ENCODE measurements at places on chromosomes 5 and 9.

DNA sequence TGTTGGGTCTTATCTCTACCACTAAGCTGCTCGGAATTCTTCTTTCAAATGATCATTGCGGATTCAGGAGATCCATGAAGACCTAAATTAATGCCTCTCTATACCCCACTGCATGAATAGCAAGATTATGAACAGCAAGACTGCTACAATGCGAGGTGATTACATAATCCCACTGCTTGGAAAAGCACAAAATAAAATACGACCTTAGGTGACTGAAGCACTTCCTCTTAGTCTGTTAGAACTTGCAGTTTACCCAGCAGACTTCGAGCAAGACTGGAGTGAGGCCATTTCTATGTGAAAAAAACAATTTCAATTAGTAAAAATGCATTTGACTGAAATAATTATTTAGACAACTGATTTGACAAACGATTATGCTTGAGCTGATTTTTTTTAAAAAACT is 59.8 kb downstream of the SH3RF2 start:
- DNase-seq, result no peak

DNA sequence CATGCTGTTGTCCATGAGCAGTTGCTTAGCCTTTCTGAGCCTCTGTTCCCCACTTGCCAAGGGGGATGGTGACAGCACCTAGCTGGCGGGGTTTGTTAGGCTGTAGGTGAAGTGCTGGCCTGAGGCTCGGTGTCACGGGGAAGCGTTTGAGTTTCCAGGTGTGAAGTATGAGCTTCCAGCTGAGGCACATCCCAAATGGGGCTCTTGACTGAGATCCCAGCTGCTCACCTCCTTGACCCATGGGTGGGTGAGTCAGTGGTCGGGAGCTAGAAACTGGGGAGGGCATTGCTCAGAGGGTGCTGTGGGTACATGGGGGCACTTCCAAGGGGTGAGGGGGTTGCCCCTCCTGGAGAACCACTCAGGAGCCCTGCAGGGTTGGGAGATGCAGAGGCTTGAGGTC is 26.4 kb upstream of the RNF130 start:
- no peak for DNase-seq

- DNase-seq, result peak; percentile 64
Observed at GRCh38 chr5:1246711-1247431, 21.7 kb downstream of the SLC6A18 start.

GRCh38 chr5:147143215-147143614 is 91.6 kb upstream of the STK32A start:
- DNase-seq, result no peak

- peak; percentile 27 for DNase-seq
Observed at GRCh38 chr5:142551338-142552067, 134.4 kb downstream of the FGF1 start.

GRCh38 chr9:125931211-125931610 is 184.0 kb downstream of the PBX3 start:
- DNase-seq, result no peak

- no peak for DNase-seq
Observed at GRCh38 chr5:171450423-171451331, 31.2 kb downstream of the FGF18 start.

DNA sequence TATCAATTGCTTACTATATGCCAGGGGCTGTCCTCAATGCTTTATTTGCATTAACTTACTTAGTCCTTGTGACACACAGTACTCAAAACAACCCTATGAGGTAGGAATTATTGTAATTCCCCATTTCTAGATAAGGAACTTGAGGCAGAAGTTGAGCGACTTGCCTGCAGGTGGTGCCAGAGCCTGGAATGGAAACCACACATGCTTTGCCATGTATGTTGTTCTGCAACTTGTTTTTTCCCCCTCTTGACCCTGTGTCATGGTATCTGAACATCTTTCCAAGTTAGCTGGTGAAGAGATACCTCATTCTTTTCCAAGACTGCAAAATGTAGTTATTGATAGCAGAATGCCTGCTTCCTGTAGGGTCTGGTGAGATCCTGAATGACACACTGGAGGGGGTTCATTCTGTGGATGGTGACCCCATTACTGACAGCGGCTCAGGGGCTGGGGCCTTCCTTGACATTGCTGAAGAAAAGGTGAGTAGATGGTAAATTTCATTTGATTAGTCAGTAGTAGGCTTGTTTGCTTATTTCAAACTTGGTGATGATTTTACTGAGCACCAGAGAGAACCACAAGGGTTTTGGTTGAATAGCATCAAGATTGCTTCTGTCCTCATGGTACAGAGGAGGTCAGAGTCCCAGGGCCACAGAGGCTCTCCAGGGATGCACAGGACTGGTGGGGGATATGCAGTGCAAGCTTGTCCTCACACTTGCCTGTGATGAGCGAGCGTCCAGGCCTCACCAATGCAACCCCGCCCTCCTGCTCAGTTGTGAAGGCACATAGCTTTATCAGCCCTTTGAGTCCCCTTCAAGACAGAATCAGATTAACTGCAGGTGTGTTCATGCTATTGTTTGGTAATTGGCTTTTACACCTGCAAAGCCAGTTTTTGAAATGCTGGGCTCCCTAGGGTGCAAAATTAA is 57.0 kb downstream of the COL15A1 start:
- no peak for DNase-seq

- no peak for DNase-seq
Observed at GRCh38 chr9:76725885-76726284, 38.4 kb upstream of the PCA3 start.

DNA sequence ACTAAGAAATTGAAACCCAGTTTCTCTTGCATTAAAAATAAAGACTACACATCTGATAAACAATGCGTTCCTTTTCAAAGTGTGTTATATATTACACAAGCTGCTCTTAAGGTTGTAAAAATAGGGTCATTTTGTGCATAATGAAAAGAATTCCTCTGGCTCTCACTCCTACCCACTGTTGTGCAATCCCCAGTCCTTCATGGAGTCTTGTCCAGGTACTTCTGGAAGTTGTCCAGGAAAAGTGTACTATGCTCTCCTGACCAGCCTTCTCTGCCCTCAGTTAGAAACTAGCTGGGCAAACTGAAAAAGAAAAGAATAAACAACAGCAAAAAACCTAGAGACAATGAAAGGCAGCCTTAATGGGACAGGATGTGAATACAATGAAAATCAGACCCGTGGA is 345.5 kb upstream of the PAPPA start:
- no peak for DNase-seq

DNA sequence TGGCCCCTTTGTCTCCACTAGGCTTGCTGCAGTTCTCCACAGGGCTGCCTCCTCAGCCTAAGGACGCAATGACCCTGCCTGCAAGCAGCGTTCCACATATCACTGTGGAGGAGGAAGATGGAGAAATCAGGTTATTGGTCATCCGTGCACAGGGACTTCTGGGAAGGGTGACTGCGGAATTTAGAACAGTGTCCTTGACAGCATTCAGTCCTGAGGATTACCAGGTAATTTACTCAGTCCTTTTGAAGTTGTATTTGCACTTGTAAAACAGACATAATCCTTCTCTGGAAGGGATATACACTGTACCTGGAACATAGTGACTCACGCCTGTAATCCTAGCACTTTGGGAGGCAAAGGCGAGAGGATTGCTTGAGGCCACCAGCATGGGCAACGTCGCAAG is 116.6 kb downstream of the ADGRV1 start:
- DNase-seq, result no peak

DNA sequence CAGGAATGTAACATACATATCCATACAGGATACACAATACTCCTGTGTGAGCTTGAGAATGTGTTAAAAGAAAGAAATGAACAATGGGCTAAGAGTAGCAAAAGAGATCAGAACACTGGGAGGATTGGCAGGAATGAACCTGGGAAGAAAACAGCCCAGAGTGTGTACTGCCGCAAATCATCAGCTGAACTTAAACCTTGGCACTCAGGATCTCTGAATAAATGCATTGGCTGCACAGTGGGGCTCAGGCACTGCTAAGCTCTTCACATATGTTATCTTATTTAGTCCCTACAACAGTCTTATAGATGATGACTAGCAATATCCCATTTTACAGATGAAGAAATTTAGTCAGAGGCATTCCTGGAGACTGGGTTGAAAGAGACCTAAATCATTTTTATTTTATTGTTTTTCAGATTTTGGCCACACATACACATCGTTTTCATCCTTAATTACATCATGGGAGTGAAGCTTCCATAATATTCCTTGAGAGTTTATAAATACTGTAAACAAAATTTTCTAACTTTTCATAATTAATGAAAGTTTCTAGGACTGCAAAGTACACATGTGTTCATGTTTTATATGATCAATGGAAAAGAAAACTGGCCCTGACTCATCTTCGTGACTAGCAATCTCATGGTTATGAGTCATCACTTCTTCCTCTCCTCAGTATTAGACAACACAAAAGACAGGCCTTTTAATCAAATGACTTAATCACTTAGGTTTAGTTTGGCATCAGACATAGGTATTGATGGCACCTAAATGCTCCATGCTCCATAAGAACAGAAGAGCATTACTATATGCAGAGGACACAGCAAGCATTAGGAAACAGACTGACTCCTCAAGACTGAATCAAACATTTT is 59.2 kb downstream of the CDH18 start:
- DNase-seq, result no peak

- no peak for DNase-seq
Observed at GRCh38 chr9:34574571-34574970, 15.0 kb downstream of the CNTFR start.

DNA sequence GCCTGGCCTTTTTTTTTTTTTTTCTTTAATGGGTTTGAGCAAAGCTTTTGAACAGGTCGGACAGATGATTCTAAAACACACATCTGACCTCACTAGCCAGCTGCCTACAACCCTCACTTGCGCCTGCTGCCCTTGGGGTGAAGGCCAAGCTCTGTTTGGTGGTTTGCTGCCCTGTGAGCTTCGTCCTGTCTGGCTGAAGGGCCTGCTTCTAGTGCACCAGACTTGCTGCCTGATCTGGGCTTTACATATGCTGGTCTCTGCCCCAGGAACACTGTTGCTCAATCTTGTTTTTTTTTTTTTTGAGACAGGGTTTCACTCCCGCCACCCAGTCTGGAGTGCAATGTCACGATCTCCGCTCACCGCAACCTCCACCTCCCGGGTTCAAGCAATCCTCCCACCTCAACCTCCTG is 16.4 kb upstream of the DOLPP1 start:
- no peak for DNase-seq

GRCh38 chr5:124157320-124157719 is 589.1 kb downstream of the ZNF608 start:
- no peak for DNase-seq
